ENCODE measurements at places on chromosomes 2 and 18.
A peak's percentile ranks its signal among the peaks of the same experiment; 100 is the strongest.

DNA sequence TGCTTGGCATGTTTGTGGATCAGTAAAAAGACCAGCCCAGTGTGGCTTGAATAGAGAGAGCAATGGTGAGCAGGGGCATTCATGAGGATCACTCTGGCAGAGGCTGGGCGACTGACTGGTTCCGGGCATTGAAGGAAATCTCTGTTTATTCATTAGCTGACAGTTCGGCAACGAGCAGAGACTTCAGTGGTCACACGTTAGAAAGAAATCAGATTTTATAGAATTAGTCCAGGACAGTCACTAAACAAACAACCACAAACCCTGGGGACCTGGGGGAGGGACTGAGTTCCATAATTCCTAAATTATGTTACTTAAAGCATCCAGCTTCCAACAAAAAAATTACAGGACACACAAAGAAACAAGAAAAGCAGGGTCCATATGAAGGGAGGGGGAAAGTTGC is 72.5 kb downstream of the NOL10 start:
- DNase-seq, result no peak

DNA sequence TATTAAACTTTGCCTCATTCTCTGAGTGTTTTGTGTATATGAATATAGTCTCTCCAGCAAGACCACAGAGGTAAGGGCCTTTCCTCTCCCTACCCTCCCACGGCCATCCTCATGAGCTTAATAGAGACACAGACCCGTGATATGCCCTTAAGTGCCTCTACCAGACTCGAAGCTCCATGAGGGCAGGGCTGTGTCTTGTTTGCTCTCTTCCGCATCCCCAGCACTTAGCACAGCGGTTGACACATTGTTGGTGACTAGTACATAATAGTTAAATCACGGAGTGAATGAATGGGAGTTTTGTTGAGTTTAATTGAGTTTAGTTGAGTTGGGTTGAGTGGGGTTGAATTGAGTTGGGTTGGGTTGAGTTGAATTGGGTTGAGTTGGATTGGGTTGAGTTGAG is 122.3 kb downstream of the ZFP36L2 start:
- DNase-seq, result no peak

GRCh38 chr2:17148407-17149145 is 369.7 kb downstream of the RAD51AP2 start:
- peak; percentile 63 for DNase-seq

DNA sequence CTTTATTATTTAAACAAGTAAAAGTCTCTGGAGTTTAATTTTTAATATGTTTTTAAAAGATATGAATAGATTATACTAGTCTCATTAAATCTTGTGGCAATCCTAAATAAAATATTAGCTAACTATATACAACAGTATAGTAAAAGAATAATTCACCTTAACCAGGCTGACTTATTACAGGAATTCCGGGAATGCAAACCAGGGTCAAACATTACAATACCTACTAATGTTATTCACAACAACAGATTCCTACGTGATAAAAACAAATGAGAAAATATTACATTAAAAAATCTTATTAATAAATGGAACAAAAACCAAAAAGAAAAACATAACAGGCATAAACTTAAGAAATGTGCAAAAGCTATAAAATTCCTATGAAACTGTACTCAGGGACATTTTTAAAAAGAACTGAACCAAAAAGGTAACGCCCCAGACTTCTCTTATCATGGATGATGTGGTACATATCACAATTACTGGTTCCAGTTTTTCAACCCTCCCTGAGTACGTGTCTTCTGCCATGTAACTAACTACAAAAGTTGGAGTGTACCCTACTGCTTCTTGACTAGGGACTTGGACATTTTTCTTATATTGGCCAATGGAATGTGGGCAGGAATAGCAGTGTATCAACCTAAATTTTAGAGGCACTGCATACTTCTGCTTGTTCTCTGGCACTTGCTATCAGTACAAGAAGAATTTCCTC is 20.2 kb downstream of the TTC21B start:
- no peak for DNase-seq

GRCh38 chr2:237490009-237490711 is 3.1 kb downstream of the MLPH start:
- DNase-seq, result no peak

- DNase-seq, result no peak
Observed at GRCh38 chr2:44722026-44722625, 219.4 kb upstream of the SIX3 start.

DNA sequence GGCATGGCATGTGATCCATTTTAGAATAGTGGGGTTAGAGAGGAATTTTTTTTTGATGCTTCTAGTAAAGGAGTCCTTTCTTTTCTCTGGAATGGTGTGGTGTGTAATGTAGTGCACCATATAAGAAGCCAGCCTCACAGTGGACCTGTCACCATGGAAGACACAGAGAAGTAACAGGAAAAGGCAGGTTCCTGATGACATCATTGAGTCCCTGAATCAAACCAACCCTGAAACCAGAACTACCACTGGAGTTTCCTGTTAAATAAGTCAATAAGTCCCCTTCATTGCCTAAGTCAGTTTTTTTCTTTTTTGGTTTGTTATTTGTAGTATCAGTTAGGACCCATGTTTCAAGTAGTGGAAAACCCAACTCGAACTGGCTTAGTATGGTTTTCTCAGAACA is 11.9 kb downstream of the ADCYAP1 start:
- DNase-seq, result no peak

GRCh38 chr2:144836635-144837350 is 316.9 kb upstream of the ZEB2 start:
- DNase-seq, result no peak

DNA sequence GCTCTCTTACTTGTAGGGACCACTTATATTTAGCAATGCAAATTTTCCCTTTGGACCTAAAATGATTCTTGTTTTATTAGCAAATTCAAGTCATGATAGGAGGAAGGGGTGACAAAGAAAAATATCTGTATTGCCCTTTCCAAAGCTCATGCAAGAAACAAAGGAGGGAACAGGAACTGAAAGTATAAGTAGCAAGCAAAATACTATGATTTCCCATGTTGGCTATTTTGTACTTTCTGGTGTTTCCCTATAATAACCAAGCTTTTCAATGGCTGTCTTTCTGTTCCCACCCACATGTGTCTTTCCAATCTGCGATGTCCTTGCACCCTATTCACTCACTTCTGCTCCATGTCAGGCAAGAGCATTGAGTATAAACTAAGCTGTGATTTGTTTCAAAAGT is 279.7 kb downstream of the RNF144A start:
- no peak for DNase-seq

DNA sequence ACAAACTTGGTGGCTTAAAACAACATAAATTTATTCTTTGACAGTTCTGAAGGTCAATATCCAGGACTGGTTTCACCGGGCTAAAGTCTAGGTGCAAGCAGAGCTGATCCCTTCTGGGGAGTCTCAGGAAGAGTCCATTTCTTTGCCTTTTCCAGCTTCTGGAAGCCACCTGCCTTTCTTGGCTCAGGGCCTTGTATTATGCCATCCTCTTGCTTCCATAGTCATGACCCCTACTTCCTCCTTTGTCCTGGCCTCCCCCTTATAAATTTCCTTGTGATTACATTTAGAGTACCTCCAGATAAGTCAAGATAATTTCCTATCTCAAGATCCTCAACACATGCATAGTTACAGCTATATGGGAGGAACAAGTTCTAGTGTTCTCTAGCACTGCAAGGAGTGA is 1089.5 kb downstream of the LRP1B start:
- DNase-seq, result no peak

GRCh38 chr18:41266616-41267015 is 688.4 kb upstream of the PIK3C3 start:
- no peak for DNase-seq

GRCh38 chr2:195395362-195395761 is 261.7 kb upstream of the SLC39A10 start:
- DNase-seq, result no peak

GRCh38 chr18:35646449-35646848 is 64.9 kb downstream of the GALNT1 start:
- DNase-seq, result no peak

GRCh38 chr2:103464831-103465230 is 703.0 kb downstream of the TMEM182 start:
- DNase-seq, result no peak

DNA sequence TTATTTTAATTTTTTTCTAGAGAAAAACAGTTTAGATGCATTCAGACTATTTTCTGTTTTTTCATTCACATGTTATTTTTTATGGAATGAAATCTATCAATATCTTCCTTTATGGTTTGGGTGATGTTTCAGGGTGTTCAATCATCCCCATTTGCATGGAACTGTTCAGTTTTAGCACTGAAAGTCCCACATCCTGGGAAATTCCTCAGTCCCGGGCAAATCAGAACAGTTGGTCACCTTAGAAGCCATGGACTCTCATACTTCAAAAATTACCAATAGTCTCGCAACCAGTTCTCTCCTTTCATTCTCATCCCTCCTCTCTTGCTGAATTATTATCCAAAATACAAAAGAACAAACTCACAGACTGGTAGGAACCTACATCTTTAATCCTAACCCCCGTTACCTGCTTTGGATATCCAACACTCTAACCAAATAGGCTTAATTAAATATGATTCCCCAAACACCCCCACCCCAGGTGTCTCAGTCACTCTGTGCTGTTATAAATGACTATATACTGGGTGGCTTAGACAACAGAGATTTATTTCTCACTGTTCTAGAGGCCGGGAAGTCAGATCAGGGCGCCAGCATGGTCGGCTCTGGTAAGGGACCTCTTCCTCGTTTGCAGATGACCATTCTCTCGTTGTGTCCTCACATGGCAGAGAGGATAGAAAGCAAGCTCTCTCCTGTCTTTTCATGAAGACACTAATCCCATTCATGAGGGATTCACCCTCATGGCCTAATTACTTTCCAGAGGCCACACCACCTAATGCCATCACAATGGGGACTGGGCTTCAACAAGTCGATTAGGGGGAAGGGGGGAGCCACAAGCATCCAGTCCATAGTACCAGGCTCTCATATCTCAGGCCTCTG is 57.7 kb upstream of the SLC1A4 start:
- DNase-seq, result peak; percentile 72

- DNase-seq, result no peak
Observed at GRCh38 chr2:2763351-2764000, 432.4 kb upstream of the MYT1L start.

GRCh38 chr18:22456547-22456946 is 38.8 kb upstream of the CTAGE1 start:
- DNase-seq, result peak; percentile 47

- DNase-seq, result no peak
Observed at GRCh38 chr2:153940511-153940910, 68.8 kb downstream of the GALNT13 start.

GRCh38 chr2:213227458-213227857 is 56.8 kb upstream of the SPAG16 start:
- DNase-seq, result no peak

All from neural progenitor cell (in vitro differentiated cells).